NCI-H524 treated with DMSO at 0.1 percent for 48 hours (cell line): ENCODE measurements at places on chromosomes 4 and X.
A peak's percentile ranks its signal among the peaks of the same experiment; 100 is the strongest.

DNA sequence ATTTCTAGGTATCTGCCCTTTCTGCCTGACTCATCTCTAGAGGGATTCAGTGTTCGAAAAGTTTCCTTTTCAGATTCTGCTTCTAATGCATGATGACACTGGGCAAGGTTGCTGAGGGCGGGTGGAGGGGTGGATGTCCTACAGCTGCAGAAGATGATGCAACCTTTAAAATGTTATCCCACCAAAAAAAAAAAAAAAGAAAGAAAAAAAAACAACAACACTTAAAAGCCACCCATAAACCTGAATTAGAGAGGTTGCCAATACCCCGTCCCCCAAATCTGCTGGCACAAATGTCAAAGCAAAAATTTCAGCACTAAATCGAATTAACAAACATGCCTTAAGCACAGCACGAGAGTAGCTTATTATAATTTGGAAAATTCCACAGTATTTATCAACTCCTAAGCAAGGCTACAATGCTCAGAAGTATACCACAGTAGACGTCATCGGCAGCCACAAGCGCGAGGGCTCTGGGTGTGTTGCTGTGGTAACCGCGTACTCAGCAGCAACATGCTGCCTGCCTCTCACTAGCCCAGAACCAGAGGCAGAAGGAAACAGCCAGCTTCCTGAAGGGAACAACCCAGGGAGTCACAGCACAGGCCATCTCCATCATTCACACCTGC is 167.5 kb upstream of the MAP3K15 start:
- no peak for DNase-seq

DNA sequence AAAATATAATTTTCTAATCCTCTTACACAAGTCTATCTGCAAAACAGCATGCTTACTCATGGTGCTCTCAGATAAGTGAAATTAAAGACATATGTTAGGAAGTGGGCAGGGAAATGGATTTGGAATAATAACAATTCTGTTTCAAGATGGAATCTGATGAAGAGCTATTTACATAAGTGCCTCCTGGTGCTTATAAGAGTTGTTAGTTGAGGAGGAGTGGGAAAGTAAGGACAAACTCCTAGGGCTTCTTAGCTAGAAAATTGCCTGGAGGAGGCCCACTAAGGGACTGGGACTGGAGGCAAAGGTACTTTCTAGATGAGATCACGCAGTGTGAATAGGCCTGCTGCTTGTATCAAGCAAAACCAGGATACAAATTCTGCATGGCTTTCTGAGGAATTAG is 939.8 kb downstream of the GLUD2 start:
- peak; percentile 63 for DNase-seq

DNA sequence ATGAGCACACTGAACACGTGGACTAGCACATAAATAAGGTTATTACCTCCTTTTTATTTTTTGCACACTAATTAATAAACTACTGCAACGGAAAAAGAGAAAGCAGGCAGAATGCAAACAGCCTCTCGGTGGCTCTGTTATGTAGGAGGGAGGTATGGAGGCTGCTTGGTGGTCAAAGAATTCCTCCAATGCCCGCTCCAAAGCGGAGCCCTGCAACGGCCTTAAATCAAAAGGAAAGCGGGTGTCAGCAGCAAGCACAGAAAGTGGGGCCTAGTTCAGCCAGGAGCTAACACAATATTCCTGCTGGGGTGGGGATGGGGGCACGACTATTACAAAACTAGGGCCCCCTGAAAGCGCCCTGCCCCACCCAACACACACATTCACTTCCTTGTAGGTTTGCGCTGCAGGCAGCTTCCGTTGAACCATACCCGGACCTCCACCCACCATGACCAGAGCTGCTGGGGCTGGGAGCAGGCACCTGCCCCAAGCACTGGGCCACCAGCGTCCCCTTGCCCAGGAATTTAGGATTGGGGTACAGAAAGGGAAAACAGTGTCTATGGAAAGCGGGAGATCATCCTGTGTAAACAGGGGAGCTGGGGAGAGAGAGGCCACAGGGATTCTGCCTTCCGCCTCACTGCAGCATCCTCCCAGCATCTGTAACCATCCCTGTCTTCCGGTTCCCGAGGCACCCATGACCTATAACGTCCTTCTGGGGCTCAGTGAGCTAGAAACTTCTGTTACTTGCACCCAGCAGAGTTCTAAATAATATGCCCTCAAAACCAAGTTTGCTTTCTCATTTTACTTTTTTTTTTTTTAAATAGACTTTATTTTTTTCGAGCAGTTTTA is 57.1 kb upstream of the DDX3X start:
- no peak for DNase-seq

- no peak for DNase-seq
Measured at GRCh38 chrX:50103176-50103575, 97.6 kb downstream of the AKAP4 start.

DNA sequence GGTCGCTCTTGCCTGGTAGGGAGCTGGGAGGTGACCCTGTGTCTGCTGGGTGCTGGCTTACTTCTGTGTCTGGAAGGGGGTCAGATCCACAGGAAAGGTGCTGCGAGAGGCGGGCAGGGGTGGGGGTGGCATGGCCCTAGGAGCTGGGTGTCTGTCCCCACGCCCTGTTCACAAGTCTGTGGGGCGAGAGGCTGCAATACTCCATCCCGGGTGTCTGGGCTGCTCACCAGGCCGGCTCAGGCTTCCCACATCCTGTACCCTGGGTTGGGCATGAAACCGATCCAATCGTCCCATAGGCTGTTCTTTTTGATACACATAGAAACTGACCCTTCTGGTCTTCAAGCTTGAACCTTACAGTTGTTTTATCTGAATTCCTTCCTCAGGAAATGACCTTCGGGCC is 993 bp upstream of the CTAG2 start:
- no peak for DNase-seq
